ENCODE measurements at places on chromosomes 7 and 10. TPM values are rescaled to one million over a fixed set of nuclear protein-coding genes. Genes with fewer than 3 reads are reported as not detected.

OPN1SW gene
- total RNA-seq = not detected

SPDYE1 gene
- not detected for total RNA-seq

TFR2 gene
- 20.7 TPM for total RNA-seq

SORBS1 gene
- 0.66 TPM for total RNA-seq
